Right kidney (tissue), 9 donors: ENCODE measurements at places on chromosomes 5 and 9.

GRCh38 chr9:33133186-33133585 is 34.0 kb downstream of the B4GALT1 start:
- DNase-seq = no peak

- no peak for DNase-seq
Observed at GRCh38 chr9:108213511-108213910, 642.3 kb downstream of the ACTL7B start.

DNA sequence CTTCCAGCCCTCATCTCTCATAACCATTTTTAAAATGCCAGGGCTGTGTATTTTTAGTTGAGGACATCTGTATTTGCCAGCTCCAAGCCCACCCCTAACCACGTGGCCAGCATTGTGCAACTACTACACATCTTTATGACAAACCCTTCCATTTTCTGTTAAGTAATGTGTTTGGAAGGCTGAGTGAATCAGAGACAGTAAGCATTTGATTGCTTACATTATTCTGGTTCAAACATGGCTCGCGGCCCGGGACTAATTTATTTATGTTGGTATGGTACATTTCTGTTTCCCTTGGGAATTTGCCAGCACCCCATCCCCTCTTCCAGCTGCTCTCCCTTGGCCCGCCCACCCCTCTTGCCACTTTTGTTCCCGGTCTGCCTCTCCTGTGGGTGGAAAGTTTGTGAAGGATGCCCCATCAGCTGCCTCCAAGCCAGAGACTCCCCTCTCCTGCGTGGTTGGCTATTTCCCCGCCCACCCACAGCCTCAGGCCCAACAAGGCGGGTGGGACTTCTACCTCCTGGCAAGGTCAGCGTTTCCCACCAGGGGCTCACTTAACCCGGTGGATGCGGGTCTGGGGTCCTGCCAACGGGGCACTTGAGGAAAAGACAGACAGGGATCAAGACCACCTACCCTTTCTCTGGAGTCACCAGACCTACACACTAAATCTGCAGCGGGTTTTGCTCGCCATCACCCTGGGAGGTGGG is 162.2 kb downstream of the HSD17B3 start:
- DNase-seq = peak; percentile 50

GRCh38 chr5:141641634-141642267 is 5.0 kb downstream of the RELL2 start:
- DNase-seq = no peak

- DNase-seq = no peak
Observed at GRCh38 chr9:128940271-128940921, 7.0 kb downstream of the DOLK start.

DNA sequence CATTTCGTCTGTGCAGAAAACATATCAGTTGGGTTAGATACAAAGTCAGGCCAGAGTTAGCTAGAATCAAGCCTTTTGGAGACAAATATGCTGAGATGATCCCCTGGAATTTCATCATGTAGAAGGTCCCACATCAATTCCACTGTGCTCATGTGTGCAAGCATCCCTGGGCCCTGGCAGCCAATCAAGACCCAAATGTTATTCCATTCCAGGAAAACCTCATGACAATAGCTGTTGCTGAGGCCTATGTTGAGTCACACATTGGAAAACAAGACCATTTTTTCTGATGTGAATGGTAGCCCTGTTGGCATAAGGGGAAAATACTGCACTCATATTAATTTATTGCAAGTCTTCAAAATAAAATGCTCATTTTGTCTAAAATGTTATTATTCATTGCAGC is 11.5 kb downstream of the SPOCK1 start:
- no peak for DNase-seq

GRCh38 chr9:16085167-16085726 is 532.4 kb downstream of the CCDC171 start:
- DNase-seq = no peak

GRCh38 chr9:32247168-32247567 is 137.3 kb upstream of the ACO1 start:
- peak; percentile 5 for DNase-seq

- peak; percentile 75 for DNase-seq
Observed at GRCh38 chr9:121567500-121568342, 68.1 kb upstream of the GGTA1 start.

GRCh38 chr5:14685757-14686156 is 21.2 kb downstream of the OTULIN start:
- no peak for DNase-seq

DNA sequence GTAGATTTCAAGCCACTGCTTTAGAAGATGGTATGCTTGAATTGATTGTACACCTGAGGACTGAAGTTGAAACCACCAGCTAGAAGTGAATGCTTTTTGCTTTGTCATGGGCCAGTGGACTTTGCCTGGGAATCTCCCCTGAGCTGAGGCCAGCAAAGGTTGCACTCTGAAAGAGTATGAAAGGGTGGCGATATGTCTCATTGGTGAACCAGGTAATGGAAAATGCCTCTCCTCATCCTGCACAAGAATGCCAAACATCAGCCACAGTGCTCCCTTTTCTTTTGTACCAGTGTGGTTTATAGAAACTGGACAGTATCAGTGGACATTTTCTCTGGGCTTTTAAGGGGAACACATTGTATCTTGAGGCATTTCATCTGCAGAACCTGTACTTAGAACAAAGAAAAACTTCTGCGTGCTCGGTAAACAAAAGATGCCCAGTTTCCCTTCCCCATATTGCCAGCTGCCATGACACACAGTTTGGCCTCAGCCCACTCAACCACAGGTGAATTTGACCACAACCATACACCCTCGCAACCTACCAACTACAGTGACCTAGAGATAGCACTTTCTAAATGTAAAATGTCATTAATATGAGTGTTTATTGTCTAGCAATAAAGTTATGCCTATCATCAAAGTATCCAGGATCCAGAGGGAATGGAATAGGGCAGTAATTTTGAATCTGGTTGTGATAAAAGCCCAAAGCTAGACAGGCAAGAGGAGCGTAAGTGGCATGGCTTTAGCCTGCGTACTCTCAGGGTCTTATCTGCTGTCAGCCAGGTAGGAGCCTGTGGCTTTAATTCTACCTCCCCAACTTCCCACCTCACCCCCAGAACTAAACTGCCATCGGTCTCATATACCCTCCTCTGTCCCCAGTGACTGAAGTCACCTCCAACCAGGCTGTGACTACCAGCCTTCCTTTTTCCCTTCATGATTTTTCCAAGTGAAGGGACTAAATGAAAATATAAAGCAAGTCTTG is 79.5 kb upstream of the LHFPL2 start:
- no peak for DNase-seq

- no peak for DNase-seq
Observed at GRCh38 chr5:41735213-41735612, 135.0 kb downstream of the OXCT1 start.

DNA sequence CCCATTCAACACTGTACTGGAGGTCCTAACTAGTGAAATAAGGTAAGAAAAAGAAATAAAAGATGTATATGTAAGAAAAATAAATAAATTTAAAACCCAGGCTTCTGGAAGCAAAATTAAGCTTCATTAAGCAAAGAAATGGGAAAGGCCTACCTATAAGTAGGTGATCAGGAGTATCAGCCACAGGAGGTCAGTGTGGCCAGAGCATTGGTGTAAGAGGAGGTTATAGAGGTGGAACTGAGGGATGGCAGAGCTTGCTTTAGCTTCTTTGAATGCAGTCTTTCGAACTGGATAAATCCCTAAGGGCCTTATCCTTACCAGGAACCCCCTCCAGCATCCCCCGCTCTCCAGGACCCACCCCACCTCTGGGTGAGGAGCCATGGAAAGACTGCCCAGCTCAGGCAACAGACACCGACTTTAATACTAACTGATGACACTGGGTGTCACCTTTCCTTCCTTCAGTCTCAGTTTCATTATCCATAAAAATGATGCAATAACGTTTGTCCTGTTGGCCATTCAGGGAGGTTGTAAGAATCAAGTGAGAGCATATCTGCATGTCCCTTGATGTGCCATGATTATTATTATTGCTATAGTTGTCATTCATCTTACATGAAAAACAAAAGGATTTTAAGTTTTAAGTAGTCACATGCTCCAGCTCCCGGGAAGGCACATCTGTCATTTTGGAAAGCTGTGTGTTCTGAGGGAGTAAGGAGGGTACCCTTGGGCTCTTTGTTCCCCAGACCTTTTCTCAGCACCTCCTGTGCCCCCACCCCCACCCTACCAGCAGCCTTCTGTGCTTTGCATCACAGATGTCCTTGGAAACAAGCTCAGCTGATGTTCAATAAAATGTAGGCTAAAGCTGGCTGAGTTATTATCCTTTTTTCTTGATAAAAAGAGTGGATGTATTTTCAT is 50.8 kb upstream of the CTNNA1 start:
- DNase-seq = no peak

DNA sequence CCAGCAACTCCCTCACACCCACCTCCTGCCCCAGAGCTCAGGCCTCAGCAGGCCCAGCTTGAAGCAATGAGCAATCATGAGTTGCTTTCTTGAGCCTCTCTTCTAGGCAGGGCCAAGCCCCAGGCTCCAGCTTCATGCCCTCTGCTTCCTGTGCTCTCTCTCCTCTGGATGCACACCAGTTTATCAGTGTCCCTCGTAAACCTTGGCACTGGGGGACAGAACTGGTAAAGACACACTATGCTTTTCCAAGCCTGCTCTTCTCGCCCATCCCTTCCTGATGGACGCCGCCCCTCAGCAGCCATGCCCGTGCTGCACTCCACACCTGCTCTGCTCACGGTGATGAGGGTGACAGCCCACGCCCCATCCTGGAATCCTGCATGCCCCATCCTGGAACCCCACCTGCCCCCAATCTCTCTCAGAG is 49.4 kb upstream of the ORM1 start:
- no peak for DNase-seq

DNA sequence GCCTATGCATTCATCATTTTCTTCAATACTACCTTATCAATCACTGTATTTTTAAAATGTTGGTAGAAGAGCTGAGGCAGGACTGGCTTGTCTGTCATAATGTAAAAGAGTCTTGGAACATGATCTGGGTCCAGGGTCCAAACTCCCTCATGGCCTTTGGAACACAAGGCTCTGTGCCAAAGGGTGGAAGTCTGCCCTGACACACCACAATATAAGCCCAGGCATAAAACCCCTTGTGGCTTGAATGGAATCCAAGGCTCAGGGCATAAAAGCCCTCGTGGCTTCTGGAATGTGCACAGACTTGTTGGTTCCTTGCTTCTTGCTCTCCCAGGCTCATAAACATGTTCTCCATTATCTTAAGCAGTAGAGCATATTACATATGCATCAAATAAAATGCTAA is 48.0 kb downstream of the GABRB2 start:
- no peak for DNase-seq

DNA sequence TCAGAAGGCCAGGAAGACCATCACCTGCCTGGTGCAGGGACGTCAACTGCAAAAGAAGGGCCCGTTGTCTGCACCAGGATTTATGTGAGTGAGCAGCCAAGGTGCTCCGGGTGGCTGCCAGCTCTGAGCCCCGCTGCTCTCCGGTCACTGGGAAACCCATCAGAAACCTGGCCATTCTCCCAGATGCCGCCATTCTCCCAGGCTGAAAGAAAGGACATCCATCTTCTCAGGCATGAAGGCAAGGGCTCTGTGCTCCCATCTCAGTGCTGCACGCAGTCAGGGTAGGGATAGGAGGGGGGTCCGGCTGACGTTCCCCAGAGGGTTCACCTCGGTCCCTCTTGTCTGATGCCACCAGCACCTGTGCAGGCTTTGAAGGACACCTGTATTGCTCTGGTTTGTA is 158.4 kb downstream of the ERCC6L2 start:
- no peak for DNase-seq

DNA sequence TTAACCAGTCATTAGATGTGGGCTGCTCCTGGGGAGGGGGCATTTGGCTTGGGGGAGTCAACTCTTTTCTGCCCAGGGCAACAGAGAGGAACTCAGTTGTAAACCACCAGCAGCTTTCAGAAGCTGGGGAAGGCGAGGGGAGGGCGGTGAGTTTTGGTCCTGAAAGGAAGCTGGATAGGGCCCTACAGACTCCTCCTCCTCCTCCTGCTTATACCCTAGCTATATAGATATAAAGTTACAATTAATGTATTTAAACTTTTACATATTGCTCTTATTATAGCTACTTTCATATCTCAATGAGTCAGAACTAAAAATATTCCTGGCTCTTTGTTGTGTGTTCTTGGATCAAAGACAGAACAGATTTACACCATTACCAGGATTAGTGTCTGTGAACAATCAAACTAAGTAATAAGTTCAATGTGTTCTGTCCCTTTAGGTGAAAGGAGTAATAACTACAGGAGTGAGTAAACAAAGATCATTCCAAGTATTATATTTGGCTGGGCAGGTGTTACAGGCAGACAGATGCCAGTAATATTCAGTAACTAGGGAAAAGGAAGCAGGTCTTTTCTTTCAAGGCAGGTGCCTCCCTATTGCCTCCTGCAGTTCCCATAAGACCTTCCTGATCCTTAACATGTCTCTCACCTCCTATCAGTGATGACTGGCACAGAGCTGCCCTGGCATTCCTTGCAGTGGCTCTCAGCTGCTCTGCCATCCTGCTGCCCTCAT is 20.5 kb upstream of the VPS13A start:
- no peak for DNase-seq

GRCh38 chr5:4630031-4630430 is 510.1 kb upstream of the ADAMTS16 start:
- no peak for DNase-seq

DNA sequence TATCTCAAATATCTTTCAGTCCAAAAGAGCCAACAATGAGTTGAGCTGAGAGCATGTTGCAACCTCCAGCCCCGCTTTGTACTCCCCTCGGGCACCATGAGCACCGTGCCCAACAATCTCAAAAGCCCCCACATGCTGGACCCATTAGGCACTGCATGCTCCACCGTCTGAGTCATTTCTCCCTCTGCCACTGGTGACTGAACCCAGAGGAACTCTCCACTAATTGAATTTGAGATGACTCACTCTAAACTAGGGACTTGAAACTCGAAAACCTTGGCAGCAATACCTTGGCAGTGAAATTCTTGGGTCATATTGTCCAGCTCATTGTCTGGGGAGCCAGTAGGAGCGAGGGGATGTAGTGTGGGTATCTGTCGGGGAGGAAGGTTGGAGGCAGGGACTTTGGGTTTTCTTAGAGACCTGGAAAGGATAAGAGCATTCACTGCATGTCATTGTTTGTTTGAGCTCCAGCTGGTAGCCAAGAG is 49.9 kb upstream of the SLIT3 start:
- no peak for DNase-seq

DNA sequence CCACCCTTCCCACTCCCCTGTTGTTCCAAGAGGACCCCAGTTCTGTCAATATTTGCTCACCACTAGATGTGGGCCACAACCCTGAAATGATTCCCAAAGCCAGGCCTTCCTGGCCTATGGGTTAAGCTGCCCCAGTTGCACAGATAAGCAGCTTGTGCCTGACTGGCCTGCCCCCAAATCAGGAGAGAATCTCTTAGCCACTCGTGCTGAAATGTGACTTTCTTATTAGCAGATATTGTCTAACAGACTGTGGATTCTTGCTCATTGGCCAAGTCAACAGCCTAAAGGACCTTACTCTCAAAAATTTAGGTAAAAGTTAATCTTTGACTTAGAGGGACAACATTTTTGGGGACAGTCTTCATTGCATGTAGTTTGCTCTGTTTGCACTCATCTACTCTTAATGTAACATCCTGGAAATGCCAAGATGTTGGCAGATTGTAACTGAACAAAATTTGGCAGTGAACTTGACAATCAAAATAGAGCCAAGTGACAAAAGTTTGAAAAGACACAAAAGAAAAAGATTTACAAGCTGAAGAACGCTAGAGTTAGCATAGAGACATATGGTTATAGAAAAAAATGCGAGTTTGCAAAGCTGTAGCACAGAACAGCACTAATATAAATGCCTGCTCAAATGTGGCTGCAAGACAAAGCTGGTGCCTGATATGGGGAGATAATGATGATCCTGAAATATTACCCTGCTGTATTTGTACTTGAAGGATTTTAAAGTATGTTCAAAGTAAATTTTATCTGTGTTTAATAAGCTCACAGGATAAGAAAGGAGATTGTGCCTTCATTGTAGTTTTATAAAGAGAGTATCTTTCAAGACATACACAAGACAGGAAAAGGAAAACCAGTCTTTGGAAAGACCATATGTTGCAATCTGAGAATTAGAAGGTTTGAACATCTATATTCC is 29.0 kb upstream of the FSD1L start:
- no peak for DNase-seq
